Upper lobe of left lung (tissue), 6 donors: ENCODE measurements at places on chromosomes 2 and 18. TPM values are rescaled to one million over a fixed set of nuclear protein-coding genes. Genes with fewer than 3 reads are reported as not detected.
A peak's percentile ranks its signal among the peaks of the same experiment; 100 is the strongest.

KCNK3 gene
- 36.1 TPM for total RNA-seq

PLEKHM3 gene
- total RNA-seq: 56.3 TPM

DNA sequence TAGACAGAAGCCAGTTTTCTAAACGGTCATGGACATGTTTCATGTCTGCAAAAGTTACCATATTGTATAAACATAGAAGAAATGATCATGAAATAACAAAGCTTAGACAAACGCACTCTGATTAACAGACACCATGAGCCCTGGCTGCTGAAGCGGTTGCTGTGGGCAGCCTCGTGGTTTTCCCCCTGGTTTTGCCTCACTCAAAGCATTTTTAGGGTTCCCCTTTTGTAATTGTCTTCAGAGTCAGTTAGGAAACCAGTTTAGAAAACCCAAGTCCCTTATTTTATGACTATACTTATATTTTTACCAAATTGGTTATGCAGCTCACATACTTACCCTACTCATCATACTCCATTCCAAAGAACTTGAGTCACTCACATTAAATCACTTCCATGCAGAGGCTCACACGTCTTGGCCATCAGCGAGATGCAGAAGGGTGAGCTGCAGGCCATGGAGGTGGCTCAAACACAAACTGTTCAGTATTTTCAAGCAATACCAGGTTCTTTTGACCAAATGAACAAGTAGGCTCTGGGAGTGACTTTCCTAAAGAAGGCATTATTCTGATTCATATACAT, 105.6 kb upstream of the SALL3 start:
- DNase-seq: no peak

GRCh38 chr2:118274841-118275510, 186.7 kb downstream of the INSIG2 start:
- no peak for DNase-seq

DNA sequence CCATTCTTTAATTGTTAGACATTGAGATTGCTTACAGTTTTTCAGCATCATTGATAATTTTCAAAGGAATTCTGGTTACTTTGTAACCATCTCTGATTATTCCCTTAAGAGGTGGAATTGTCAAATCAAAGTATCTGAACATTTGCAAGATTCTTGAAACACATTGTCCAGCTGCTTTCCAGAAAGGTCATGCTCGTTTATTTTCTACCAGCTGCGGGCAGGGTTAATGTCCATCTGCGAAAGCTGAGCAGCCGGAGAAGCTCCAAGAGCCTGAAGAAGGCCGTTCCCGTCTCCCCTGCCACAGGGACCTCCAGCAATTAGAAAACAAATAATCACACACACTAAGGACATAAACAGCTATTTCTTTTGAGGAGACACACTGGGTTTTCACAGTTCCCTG, 76.1 kb upstream of the TXNDC2 start:
- no peak for DNase-seq

DNA sequence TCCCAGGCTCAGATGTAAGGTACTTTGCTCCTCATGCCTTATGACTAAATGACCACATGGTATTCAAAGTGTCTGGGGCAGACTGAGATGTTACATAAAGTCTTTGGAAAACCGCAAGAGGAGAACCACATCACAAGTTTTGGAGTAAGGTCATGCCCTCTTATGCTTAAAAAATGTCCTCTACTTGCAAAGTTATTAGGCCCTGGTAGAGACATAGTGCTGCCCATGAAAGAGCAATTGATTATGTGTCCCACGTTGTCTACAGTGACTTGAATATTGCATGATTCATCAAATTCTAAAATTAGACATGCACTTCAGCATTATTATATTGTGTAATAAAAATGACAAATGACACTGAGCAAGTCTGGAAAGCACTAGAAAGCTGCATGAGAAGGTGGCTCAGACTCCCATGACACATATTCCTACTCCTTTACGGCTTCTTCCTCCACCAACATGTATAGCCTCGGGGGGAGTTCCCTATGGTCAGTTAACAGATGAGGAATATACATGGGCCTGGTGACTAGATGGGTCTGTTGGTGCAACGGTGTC, 602.6 kb upstream of the VRK2 start:
- DNase-seq: no peak

DNA sequence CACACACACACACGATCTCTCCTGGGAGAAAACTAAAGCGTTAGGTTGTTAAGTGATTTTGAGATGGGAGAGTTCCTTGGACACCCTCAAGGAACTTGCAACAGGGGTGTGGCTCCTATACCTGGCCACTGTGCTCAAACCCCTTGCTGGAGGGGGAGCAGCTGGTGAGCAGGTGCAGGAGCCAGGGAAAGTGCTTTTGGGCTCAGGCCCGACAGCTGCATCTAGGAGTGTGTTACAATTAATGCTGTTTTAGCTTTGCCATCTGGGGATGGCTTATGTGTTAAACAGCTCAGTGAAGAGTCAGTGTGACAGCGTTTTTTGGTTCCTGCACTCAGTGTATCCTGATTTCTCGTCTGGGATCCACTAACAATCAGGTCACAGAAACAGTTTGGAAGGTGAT, 510.8 kb downstream of the TRIB2 start:
- no peak for DNase-seq

DNA sequence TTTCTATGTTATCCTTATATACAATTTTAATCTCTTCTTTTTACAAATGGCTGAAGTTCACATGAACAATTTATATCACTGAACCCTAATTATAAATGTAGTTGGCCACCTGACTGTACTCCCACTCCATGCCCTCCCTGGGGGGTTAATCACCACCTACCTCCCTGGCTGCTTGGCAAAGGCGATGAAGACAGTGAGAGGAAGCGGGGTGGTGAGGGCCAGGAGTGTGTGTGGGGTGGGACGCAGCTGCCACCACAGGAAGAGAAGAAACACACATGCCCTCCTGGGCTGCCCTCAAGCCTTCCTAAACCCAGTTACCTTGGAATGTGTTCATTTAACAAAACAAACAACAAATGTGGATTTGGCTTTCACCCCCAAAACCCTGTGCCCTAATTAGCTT, 87.0 kb upstream of the REV1 start:
- DNase-seq: no peak

DNA sequence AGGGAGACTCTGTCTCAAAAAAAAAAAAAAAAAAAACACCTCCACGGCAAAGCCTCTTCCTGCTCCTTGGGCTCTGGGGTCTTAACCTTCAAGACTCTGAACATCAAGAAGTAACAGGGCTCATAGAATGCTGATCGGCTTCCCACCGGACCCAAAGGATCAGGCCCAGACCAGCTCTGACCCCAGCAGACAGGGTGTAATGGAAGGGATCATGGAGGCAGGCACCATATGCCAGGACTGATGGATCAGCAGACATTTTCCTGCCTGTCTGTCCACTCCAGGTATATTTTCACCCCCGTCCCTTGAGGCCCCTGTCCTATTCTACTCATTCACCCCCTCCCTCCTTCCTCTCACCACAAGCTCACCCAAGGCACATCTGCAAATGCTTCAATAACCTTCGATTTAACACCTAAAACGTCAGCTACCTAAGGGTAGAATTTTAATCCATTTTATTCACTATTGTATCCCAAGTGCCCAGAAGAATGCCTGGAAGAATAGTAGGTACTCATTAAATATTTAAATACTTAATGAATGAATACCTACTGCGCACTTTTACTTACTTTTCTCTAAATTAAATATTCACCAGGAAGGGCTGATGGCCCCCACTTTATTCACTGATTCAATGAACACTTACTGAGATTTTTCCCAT, 4.6 kb upstream of the SPEG start:
- no peak for DNase-seq

DNA sequence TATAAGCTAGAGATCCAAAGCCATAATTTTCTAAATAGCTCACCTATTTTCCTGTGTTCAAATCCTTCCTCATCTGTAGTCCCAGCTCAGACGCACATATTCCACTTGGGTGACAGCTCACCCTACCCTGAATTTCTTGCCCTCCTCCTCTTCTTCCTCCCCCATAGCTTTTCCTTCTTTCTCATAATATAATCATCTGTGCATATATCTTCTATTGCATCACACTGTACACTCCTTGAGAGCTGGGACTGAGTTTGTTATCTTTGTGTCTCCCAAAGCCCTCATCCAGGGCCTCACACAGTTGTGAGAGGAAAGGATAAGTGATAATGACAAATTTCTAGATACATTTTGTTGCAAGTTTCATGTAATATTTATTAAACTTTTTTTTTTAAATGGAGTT, 55.9 kb upstream of the RTN4 start:
- no peak for DNase-seq

GRCh38 chr18:37672001-37672400, 106.4 kb upstream of the CELF4 start:
- DNase-seq: no peak

- DNase-seq: no peak
These were observed 198.2 kb downstream of the TGIF1 start for GRCh38 chr18:3648200-3648599.

DNA sequence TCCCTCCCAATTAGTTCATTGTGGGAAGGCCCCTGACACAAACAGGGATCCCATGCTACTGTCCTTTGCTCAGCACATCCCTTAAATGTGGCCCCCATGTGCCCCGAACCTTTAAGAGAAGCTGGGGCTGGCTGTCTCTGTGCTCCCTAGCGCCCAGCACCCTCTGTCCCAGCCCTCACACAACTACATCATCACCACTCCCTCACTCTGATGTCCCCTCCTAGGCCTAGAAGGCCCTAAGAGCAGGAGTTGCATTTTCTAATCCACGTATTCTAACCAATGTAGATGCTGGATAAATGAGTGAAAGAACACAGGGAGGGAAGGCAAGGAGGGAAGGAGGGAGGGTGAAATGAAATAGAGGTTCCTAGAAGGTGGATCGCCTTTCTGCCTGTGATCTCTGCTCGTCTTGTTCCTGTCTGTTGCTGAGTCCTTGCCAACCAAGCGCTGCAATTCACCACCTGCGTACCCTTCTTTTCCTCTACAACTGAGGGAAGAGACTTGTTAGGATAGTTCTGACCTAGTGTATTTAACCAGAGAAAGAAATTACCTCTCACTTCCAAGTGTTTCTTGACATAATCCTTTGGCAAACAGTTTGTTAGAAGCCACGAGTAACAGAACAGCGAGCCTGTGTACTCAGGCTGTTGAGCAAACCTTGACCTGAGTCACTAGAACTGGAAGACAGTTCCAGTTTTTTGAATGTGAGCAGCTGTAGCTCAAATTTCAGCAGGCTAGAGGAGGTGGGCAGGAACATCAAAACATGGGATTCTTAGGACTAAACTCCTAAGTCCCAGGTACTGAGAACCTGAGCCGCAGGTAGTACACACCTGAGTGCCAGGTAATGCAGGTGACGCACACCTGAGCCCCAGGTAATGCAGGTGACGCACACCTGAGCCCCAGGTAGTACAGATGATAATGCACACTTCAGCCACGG, 181.5 kb upstream of the ID2 start:
- no peak for DNase-seq

- DNase-seq: peak; percentile 79
These were observed 30.5 kb downstream of the GPC1 start for GRCh38 chr2:240465765-240466578.

GRCh38 chr2:156115338-156115737, 217.2 kb downstream of the NR4A2 start:
- no peak for DNase-seq

GRCh38 chr18:28287146-28287545, 110.2 kb upstream of the CDH2 start:
- DNase-seq: no peak

GAL3ST2 gene
- not detected for total RNA-seq
